Smooth muscle cell of the pulmonary artery (primary cell): ENCODE measurements at places on chromosomes 7 and 10. TPM values are rescaled to one million over a fixed set of nuclear protein-coding genes. Genes with fewer than 3 reads are reported as not detected.

The IRF5 gene
- total RNA-seq = 0.13 TPM in 2 replicates

The GHRHR gene
- total RNA-seq = not detected in 2 replicates

The SYT15 gene
- total RNA-seq = 0.17 and 0.20 TPM in 2 replicates

The CH25H gene
- total RNA-seq = 0.20 and 0.78 TPM in 2 replicates

The CHN2 gene
- total RNA-seq = 0.39 TPM in 1 of 2 replicates, not detected in the other

The KAT6B gene
- 34.0 and 35.2 TPM in 2 replicates for total RNA-seq

The TSPAN12 gene
- total RNA-seq = 1.9 and 5.2 TPM in 2 replicates

The TMEM178B gene
- 0.52 and 2.3 TPM in 2 replicates for total RNA-seq

The H2BK1 gene
- total RNA-seq = not detected in 2 replicates

The UBN2 gene
- total RNA-seq = 6.2 and 6.9 TPM in 2 replicates

The CLCN1 gene
- total RNA-seq = 0.07 TPM in 1 of 2 replicates, not detected in the other

The CHST3 gene
- total RNA-seq = 49.4 and 64.2 TPM in 2 replicates

The UPK3B gene
- 0.39 and 0.46 TPM in 2 replicates for total RNA-seq

The ELFN1 gene
- 0.07 TPM in 1 of 2 replicates, not detected in the other for total RNA-seq

The HKDC1 gene
- 0.78 and 6.8 TPM in 2 replicates for total RNA-seq

The LRIT1 gene
- not detected in 2 replicates for total RNA-seq

The KDM7A gene
- total RNA-seq = 5.0 and 6.5 TPM in 2 replicates

The ZNF488 gene
- total RNA-seq = 0.13 TPM in 1 of 2 replicates, not detected in the other

The SAMD9L gene
- total RNA-seq = 14.1 and 25.1 TPM in 2 replicates

The SLC16A9 gene
- 2.5 and 15.1 TPM in 2 replicates for total RNA-seq

The PSTK gene
- total RNA-seq = 2.9 and 4.1 TPM in 2 replicates

The CYP2C18 gene
- total RNA-seq = not detected in 2 replicates

The EPDR1 gene
- total RNA-seq = 43.8 and 113 TPM in 2 replicates

The ANKRD1 gene
- 23.2 and 24.2 TPM in 2 replicates for total RNA-seq

The MRC1 gene
- total RNA-seq = under 0.01 TPM in 1 of 2 replicates, not detected in the other

The ERVW-1 gene
- not detected in 2 replicates for total RNA-seq

The LEP gene
- total RNA-seq = 0.17 and 8.9 TPM in 2 replicates

The BTBD16 gene
- 0.13 TPM in 1 of 2 replicates, not detected in the other for total RNA-seq

The RHOBTB1 gene
- total RNA-seq = 13.7 and 15.8 TPM in 2 replicates

The C10orf67 gene
- total RNA-seq = 0.20 TPM in 1 of 2 replicates, not detected in the other

The HOXA5 gene
- 1.2 and 5.1 TPM in 2 replicates for total RNA-seq

The GRM3 gene
- total RNA-seq = not detected in 2 replicates

The TMEM273 gene
- total RNA-seq = 0.13 and 0.33 TPM in 2 replicates

The CUZD1 gene
- 0.30 and 0.52 TPM in 2 replicates for total RNA-seq

The CYP2E1 gene
- 0.20 and 0.86 TPM in 2 replicates for total RNA-seq

The OR6V1 gene
- not detected in 2 replicates for total RNA-seq

The IDI2 gene
- not detected in 2 replicates for total RNA-seq

The LRMDA gene
- 1.0 and 2.5 TPM in 2 replicates for total RNA-seq

The SPACDR gene
- total RNA-seq = 0.65 and 0.96 TPM in 2 replicates

The SKIDA1 gene
- total RNA-seq = 0.20 and 0.36 TPM in 2 replicates

The ZPBP gene
- total RNA-seq = not detected in 2 replicates

The ATG9B gene
- total RNA-seq = 0.98 and 1.2 TPM in 2 replicates

The MMD2 gene
- not detected in 2 replicates for total RNA-seq

The TUBB8 gene
- total RNA-seq = not detected in 2 replicates
